Activated T-cell treated with anti-CD3 and anti-CD28 coated beads, Interleukin-2, amount 50 U/mL, for 24 hours (primary cell): ENCODE measurements at places on chromosomes 13 and 19.

- DNase-seq = no peak
These were observed 54.6 kb downstream of the SPATA13 start for GRCh38 chr13:24215126-24215525.

- no peak for DNase-seq
These were observed 37.1 kb downstream of the ESD start for GRCh38 chr13:46759846-46760245.

DNA sequence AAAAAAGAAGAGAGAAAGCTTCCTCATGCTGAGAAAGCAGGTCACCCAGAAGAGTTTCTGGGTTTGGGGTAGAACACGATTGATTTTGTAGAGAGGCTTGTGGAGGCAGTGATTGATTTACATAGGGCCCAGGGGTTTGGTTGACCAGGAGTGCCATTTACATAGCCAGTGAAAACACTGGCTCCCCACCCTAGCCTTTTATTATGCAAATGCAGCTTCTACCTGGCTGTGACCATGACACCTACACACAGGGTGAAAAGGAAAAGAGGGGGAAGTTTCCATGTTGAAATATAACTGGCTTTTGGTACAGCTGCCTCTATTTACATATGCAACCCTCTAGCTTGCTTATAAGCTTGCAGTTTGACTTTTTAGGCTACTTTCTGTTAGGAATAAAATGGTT is 62.0 kb downstream of the ZNF100 start:
- no peak for DNase-seq

DNA sequence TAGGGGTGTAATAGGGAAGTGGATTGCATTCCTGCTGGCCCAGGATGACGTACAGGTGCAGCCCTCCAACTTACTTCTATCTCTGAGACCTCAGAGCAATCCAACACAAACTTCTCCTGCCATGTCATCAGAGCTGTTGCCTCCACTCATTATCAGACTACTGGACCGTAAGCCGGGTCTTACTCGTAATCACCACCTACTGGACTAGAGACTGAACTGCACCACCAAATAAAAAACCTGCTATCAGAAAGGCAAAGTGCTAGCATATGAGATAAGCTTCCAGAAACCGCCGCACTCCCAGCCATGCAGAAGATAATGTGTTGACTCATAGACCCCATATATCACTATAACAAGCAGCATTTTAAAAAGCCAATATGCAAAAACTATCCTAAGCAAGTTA is 102.0 kb downstream of the SLITRK1 start:
- DNase-seq = no peak

DNA sequence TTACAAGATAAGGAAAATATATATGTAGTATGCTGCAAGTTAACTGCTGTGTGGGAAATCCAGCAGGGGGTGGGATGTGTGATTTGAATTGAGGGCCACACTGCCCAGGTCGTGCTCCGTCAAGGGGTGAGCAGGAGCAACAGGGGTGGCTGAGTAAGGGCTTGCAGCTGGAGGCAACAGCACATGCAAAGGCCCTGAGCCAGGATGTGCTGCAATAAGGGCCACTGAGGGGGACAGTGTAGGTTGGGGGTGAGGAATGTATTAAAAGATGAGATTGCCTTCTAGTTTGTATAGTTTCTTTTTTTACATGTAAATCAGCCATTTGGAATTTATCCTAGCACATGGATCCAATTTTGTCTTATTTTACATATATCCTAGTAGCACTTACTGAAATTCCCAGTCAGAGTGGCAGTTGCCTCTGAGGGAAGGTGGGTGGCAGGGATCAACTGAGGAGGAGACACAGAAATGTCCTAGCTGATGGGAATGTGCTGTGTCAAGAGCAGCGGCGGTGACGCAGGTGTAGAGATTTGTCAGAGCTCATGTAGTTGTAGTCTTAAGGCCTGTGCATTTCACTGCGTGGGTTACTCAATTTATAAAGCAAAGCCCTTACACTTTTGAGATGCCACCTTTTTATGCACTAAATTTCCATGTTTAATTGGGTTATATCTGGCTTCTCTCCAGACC is 5.4 kb upstream of the RBM42 start:
- no peak for DNase-seq

DNA sequence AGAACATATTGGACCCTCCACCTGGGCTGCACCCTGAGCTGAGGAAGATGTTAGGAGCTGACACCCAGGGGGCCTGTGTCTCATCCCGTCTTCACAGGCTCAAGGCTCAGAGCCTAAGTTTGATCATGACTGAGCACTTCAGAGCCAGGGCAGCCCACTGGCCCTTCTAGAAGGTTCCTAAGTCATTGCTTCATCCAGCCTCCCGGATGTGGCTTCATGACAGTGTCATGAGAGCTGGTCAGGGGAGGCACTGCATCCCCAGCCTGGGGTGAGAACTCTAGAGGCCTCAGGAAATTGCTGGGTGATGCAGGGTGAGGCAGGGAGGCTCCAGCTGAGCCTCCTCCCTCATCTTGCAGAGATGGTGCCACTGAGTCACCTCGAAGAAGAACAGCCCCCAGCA is 24.9 kb upstream of the PIK3R2 start:
- DNase-seq = no peak
